ENCODE measurements at places on chromosomes 3 and 15. TPM values are rescaled to one million over a fixed set of nuclear protein-coding genes. Genes with fewer than 3 reads are reported as not detected.

SPSB4 gene
- total RNA-seq: not detected

NLGN1 gene
- total RNA-seq: not detected

GOLGA8G gene
- not detected for total RNA-seq

ARRDC4 gene
- 1.5 TPM for total RNA-seq

ANKRD34C gene
- total RNA-seq: not detected

MORC1 gene
- not detected for total RNA-seq

ERICH6 gene
- total RNA-seq: not detected

CMTM8 gene
- total RNA-seq: 7.1 TPM

DNA sequence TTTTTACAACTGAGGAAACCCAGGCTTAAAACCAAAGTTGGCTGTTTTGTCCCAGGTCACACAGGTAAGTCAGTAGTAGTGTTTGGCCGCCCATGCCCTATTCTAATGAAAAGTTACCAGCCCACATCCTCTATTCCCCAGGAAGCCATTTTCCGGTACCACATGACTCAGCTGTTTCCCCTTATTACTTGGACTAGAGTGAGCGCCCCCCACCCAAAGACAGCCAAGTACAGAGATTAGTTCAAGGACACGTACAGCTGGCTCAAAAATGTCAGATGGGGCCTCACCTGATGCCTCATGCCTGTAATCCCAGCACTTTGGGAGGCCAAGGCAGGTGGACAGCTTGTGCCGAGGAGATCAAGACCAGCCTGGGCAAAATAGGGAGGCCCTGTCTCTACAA, 8.5 kb upstream of the KLHL6 start:
- DNase-seq: peak; percentile 34

DNA sequence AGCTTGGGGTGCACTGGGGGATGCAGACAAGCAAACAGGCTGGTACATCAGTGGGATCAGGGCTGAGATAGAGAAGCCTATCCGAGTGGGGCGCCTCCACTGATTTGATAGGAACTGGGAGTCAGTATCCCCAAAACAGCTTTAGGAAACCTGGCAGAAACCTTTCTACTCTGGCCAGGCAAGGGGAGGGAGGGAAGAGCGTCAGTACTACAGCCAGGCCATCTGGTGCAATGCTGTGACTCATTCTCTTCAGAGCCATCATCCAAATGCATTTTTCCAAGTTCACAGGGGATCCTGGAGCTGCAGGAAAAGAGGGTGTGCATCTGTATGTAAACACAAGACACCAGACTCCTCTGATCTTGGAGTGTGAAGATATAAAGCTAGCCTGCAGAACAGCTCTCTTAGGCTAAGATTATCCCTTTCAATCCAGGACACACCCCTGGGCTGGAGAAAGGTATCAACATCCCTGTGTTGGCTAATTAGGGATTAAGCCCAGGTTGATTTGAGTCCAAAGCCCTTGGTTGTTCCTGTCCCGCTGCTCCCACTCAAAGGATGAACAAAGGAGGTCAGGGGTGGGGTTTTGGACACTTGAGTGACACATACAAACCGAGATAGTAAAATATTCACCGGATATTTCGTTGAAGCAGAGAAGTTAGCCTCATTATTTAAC, 9.3 kb downstream of the GALNT15 start:
- DNase-seq: no peak

GRCh38 chr3:133448478-133449122, 48.7 kb downstream of the BFSP2 start:
- DNase-seq: peak; percentile 84

GRCh38 chr3:22746221-22746620, 456.9 kb upstream of the UBE2E2 start:
- DNase-seq: no peak

GRCh38 chr3:106589311-106589942, 720.6 kb upstream of the CBLB start:
- peak; percentile 23 for DNase-seq

- DNase-seq: no peak
Measured at GRCh38 chr3:60935709-60936108, 315.5 kb downstream of the FHIT start.

GRCh38 chr3:139533781-139534454, 5.6 kb downstream of the RBP1 start:
- DNase-seq: no peak

DNA sequence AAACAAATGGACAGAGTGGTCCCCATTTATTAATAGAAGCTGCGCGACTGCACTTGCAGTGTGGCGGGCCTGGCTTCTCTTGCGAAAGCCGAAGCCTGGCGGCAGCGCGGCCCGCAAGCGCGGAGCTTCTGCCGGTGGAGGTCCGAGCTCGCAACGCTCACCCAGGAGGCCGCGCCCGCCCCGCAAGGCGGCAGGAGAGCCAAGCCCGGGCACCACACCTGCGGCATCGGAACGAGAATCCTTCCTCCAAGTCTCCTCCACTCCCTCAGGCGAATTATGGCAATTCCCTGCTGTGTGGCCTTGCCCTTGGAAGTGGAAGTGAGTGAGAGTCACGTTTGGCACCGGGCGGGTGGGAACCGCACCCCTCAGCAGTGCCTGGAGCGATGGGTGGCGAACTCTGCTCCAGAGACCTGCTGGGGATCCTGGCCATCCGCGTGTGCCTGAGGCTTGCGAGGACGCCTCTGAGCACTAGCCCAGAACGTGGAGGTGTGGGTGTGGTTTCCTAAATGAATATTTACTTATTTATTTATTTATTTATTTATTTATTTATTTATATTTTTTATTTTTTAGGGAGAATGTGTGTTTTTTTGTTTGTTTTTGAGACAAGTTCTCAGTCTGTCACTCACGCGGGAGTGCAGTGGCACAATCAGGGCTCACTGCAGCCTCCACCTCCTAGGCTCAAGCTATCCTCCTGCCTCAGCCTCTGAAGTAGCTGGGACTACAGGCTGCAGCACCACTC, 133.7 kb upstream of the UBE2E1 start:
- no peak for DNase-seq

DNA sequence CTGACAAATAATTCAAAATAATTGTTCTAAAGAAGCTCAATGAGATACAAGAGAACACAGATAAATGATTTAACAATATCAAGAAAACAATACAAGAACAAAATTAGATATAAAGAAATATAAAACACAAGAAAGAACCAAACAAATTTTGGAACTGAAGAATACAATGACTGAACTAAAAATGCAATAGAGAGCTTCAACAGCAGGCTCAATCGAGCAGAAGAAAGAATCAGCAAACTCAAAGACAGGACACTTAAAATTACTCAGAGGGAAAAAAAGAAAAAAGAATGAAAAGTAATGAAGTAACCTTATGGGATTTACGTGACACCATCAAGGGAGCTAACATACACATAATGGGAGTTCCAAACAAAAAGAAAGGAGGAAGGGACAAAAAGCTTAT, 32.1 kb downstream of the CCDC54 start:
- DNase-seq: no peak

- no peak for DNase-seq
Measured at GRCh38 chr3:13213911-13214846, 140.9 kb upstream of the IQSEC1 start.

DNA sequence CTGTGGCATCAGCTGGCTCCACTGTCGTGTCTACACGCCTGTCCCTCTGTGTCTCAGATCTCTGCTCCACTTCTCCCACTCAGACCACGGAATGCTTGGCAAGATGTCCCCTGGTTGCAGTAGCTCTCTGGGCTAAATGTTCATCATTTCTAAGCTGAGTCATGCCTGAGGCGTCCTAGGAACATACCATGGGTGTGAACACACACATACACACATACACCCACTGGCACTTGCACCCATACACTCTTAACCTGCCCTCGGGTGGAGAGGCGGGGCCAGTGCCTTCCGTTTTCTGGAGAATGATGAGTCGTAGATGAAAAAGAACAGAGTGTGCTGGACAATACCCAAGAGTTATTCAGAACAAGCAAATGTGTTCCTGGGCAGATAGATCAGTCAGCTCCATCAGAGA, 72.4 kb downstream of the SENP2 start:
- no peak for DNase-seq

All from activated T-cell treated with anti-CD3 and anti-CD28 coated beads, Interleukin-2, amount 50 U/mL, for 72 hours (primary cell).